ENCODE measurements at places on chromosomes 1 and 21.
A peak's percentile ranks its signal among the peaks of the same experiment; 100 is the strongest.

GRCh38 chr1:29538586-29538985 lies 302.3 kb downstream of the PTPRU start:
- DNase-seq, result no peak

DNA sequence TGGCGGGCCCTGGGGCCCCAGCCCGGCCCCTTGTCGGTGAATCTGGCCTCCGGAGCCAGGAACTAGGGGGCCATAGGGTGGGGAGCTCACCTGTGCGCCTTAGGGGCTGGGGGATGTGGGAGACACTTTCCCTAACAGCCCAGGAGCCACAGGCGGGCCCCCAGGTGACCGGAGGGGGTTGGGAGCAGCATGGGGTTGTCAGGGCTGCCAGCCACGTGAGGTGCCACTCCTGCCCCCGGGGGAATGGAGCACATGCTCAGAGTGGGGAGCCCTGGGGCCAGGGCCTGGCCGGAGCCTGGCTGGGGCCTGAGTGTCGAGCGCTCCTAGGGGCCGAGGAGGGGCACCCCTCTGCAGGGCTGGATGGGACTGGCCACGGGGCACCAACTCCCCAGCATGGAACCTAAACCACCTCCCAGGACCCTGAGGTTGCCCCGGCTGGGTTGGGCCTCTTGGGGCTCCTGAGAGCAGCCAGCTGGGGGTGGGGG lies 19.9 kb downstream of the PRXL2B start:
- DNase-seq, result no peak

DNA sequence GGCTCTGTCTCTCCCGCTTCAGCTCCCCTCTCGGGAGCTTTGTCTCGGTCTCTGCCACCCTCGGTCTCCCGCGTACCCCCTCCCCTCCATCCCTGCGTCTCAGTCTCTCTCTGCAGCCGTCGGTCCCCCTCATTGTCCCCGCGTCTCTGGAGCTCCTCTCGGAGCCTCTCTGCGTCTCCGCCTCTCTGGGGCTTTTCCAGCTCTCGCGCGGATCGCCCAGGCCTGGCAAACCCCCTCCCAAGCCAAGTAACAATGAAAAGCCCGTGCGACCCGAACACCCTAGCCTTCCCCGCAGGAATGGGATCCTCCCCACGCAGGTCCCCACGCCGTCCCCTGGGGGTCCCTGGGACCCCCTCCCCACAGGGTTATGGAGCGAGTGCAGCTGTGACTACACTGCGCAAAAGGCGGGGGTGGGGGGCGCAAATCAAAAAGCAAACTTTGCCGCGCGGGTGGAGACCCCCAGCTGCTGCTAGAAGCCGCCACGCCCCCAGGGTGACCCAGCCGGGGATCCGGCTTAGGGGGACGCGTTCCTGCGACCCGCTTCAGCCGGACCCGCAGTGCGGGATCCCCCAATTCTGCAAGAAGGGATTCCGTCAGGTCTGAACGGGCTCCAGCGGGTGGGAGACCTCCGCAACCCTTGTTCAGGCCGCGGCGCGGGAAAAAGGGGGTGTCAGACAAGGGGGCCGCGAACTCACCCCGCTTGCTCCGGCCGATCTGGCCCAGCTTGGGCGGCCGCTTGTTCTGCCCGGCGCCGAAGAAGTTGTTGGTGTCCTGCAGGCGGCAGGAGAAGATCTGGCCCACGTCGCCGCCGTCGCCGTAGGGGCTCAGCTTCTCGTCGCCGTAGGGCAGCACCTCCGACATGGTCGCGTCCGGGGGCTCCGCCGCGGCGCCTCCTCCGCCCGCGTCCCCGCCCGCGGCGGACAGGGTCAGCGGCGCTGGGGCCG lies 1.2 kb downstream of the CAMK2N1 start:
- no peak for DNase-seq

GRCh38 chr1:62436039-62436465 lies 797 bp upstream of the USP1 start:
- peak; percentile 98 for DNase-seq

- DNase-seq, result peak; percentile 82
Observed at GRCh38 chr1:47532921-47533792, 95.3 kb downstream of the FOXD2 start.

GRCh38 chr1:23592209-23592892 lies 33.0 kb upstream of the ID3 start:
- DNase-seq, result no peak

Measured in right forelimb (tissue), 1 donor.